NCI-H1105 (cell line): ENCODE measurements at places on chromosomes 13 and 19.

- DNase-seq, result no peak
Observed at GRCh38 chr19:58356766-58357480, 3.6 kb upstream of the A1BG start.

DNA sequence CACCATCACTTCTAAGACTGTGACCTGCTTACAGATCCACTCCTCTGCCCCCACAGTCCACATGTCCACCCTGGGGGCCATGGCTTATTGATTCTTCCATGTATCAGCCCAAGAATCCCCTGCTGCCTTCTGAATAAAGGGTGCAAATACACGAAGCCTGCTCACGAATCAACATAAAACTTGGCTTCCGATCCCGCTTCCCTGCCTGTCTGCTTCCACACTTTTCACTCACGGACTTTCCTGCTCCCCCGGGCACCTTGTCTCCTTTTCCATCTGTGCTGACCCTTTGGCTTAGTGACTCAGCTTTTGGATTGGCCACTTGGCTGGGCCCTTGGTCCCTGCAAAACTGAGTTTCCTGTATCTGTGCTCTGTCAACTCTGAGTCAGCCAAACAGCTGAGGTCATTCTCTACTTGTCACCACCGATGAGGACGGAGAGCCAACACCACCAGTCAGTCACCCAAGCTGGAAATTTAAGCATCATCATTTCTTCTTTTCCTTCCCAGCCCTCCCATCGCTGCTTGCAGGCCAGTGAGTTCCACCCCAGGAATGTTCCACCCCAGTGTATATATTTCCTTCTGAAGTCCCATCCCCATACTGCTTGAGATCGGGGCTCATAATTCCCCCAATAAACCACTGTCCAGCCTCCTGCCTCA lies 11.4 kb upstream of the USP12 start:
- DNase-seq, result no peak

DNA sequence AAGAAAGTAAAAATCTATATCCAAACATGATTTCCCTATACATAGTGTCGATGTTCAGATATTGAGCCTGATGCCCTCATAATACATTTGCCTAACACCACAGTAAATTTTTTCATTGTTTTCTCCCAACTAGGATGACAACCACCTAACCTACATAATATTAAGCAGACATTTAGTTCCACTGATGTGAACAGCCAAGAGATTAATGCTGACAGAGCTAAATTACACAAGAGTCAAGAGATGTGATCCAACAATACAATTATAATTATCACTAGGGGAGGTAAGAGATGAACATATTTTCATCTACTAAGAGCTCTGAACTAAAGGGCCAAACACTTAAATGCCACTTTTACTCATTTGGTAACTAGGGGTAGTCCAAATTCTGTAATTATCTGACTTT lies 145.9 kb downstream of the DACH1 start:
- peak; percentile 3 for DNase-seq

- no peak for DNase-seq
Observed at GRCh38 chr19:10820173-10820572, 15.8 kb downstream of the TMED1 start.

DNA sequence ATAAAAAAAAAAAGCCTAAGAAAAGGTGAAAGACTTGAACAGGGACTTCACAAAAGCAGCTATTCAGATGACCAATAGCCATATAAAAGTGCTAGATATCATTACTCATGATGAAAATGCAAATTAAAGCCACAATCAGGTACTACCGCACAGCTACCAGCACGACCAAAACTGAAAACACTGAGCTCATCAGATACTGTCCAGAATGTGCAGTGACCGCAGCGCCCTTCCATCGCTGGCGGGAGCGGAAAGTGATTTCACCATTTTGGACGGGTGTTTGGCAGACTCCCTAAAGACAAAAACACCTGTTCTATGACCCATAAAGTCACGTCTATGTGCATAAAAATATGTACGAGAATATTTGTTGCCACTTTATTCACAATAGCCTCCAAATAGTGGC lies 60.7 kb downstream of the SLC6A16 start:
- DNase-seq, result no peak

GRCh38 chr13:37263871-37264270 lies 158.4 kb upstream of the CSNK1A1L start:
- DNase-seq, result no peak

GRCh38 chr19:30419568-30420180 lies 47.5 kb downstream of the ZNF536 start:
- no peak for DNase-seq

DNA sequence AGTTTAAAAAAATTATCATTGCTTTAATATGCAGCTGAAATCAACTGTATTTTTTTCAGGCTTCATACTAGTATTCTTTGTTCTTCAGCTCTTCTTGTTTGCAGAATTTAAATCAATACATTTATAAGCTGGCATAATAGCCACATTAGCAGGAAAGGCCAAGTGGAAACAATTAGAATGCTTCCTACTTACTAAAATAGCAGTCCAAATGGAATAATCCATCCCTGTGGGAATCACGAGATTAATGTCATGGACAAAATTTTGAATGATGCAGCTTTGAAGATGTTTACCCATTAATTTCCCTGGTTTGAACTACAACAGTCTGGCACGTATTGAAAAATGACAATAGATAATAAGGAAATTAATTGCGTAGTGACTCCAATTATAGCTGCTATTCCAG lies 2650.8 kb downstream of the PCDH9 start:
- DNase-seq, result no peak

GRCh38 chr13:46032341-46032740 lies 20.2 kb downstream of the ZC3H13 start:
- DNase-seq, result no peak

DNA sequence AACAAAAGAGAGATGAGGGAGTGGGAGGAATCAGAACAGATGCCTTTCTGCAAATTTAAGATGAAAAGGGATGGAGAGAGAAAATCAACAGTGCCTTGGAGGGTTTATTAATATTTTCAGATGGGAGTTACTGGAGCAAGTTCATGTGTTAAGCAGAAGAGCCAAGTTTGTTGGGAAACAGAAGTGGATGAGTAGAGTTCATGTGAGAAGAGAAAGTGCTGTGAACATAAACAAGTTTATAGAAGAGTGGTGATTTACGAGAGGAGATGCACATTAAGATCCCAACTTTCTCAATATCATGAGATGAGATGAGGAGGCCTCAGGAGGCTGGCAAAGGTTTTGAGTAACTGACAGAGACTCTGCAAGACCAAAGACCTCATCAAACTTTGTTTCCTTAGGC lies 274.1 kb upstream of the HTR2A start:
- no peak for DNase-seq

DNA sequence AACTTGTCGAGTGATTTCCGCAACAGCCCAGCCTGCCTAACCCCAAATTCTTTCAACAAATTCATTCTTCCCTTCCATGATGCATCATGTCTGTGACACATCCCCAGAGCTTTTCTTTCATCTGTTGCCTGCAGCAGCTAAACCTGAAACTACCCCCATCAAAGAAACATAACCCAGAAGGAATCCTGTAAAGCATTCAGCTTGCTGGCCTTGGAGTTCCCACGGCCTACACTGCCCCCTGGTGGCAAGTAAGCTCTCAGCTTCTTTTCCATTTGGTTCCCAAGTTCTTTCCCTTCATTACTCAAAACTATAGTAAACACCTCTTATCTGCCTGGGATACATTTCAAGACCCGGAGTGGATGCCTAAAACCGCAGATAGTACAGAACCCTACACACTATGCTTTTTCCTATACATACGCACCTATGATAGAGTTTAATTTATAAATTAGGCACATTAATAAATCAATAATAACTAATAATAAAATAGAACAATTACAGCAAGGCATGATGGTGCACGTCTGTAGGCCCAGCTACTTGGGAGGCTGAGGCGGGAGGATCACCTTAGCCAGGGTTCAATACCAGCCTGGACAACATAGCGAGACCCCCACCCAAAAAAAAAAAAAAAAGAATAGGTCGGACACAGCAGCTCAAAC lies 7.4 kb downstream of the ETHE1 start:
- peak; percentile 69 for DNase-seq

DNA sequence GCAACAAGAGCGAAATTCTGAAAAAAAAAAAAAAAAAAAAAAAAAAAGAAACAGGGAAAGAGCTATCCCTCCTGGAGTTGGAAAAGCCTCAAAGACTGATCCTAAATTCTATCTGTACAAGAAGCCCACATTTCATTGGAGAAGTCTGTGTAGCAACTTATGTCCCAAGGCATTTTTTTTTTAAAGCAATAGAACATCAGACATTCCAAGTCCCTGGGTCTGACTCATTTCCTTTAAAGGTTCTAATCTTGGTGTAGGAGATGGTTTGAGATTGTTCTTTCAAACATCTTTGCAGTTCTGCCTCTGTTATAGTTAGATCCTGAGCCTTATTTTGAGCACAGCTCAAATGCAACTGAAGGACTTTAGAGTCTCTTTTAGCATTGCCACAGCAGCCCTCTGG lies 706.5 kb upstream of the MIR17HG start:
- no peak for DNase-seq

- no peak for DNase-seq
Observed at GRCh38 chr13:106802917-106803316, 235.0 kb upstream of the ARGLU1 start.

- DNase-seq, result no peak
Observed at GRCh38 chr19:14826006-14826405, 9.0 kb downstream of the OR7A5 start.

GRCh38 chr13:101915331-101915730 lies 462.9 kb downstream of the ITGBL1 start:
- DNase-seq, result peak; percentile 22

- no peak for DNase-seq
Observed at GRCh38 chr19:51066393-51067186, 1.7 kb upstream of the KLK13 start.

- no peak for DNase-seq
Observed at GRCh38 chr13:76123548-76123947, 487.4 kb downstream of the LMO7 start.

GRCh38 chr19:53808710-53809125 lies 15.4 kb downstream of the NLRP12 start:
- no peak for DNase-seq

- DNase-seq, result no peak
Observed at GRCh38 chr19:15372470-15372869, 7.1 kb downstream of the AKAP8 start.

GRCh38 chr13:32107474-32107873 lies 75.9 kb downstream of the FRY start:
- DNase-seq, result no peak
